ENCODE measurements at places on chromosomes 2 and 18.

- DNase-seq = no peak
Measured at GRCh38 chr2:134021830-134022524, 231.9 kb upstream of the MGAT5 start.

GRCh38 chr2:1541819-1542475 lies 128.7 kb downstream of the TPO start:
- DNase-seq = no peak

GRCh38 chr2:32271063-32271462 lies 6.4 kb upstream of the NLRC4 start:
- no peak for DNase-seq

GRCh38 chr2:168683996-168684395 lies 118.4 kb upstream of the NOSTRIN start:
- DNase-seq = no peak

GRCh38 chr2:141856215-141856919 lies 274.4 kb downstream of the LRP1B start:
- no peak for DNase-seq

DNA sequence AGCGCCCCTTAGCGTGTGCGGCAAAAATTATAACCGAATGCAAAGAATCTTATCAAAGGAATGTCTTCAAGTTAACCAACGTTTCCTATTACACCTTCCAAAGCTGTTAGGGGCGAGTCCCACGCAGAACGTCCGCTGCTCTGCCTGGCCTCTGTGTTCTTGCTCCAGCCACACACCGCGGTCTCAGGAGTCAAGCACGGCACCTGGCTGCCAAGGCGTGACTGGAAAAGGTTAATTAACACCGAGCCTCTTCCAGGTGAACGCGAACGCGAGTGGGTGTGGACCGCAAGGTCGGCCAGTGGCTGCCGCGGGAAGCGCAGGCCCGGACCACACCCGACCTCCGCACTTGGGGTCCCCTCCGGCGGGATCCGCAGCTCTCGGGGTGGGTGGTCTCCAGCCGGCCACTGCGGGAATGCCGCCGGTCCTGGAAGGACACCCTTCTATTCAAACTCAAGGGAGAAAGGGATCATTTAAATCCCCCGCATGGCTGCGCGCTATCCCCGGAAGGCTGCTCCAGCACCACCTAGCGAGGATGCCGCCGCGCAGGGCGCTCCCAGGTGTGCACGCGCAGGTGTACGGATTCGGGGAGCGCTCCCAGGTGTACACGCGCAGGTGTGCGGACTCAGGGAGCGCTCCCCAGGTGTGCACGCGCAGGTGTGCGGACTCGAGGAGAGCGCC lies 830 bp downstream of the CYB5A start:
- peak; percentile 10 for DNase-seq

- no peak for DNase-seq
Measured at GRCh38 chr2:12776521-12776961, 59.8 kb downstream of the TRIB2 start.

DNA sequence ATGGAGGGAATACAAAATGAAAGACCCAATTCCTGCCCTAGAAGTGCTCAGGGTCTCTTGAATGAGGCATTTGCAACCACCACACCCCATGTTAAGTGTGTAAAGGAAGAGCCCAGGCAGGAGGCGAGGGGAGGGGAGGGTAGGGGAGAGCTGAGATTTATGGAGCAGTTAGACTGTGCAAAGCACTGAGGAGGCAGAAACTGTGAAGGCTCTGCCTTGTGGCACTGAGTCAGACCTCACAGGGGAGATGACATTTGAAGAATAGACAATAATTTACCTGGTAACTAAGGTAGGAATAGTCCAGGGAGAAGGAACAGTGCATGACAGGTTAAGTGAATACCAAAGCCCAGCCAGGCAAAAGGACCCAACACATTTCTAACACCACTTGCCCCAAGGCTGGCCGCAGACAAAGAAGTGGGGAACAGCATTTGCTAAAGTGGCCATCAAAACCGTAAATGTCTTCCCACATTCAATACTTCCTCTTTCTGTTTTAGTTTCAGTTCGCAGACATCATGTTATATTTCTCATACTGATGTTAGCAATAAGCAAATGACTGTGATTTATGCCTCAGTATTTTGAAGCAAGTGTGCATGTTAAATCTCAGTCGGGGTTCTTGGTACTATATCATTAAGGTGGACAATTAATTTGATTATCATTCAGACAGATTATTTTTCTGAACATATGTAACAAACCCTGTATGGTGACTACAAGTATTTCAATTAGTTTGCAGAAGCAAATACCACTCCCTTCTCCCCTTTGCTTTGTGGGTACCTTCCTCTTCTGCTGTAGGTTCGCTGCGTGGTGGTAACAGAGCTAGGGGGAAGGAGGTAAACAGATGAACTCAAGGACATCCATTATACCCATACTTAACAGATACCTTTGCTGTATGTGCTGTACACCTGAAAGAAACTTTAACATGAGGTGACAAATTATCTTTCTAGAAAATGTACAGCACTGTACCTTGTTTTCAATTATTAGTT lies 27.5 kb downstream of the CDH20 start:
- no peak for DNase-seq

DNA sequence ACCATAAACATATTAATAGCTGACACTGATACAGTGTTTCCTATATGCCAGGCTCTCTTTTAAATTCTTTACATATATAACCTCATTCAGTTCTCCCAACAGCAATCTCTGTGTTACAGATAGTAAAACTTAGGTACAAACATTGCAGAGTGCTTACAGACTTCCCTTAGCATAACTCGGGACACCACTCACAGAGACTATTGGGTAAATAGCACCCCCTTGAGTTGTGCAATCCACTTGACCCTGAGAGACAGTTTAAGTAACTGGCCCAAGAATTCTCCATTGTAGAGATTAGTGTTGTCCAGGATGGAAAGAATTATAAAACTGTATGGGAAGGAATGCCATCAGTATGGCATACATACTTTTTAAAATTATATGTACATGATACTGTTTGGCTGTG lies 110.1 kb downstream of the POLE4 start:
- DNase-seq = no peak

DNA sequence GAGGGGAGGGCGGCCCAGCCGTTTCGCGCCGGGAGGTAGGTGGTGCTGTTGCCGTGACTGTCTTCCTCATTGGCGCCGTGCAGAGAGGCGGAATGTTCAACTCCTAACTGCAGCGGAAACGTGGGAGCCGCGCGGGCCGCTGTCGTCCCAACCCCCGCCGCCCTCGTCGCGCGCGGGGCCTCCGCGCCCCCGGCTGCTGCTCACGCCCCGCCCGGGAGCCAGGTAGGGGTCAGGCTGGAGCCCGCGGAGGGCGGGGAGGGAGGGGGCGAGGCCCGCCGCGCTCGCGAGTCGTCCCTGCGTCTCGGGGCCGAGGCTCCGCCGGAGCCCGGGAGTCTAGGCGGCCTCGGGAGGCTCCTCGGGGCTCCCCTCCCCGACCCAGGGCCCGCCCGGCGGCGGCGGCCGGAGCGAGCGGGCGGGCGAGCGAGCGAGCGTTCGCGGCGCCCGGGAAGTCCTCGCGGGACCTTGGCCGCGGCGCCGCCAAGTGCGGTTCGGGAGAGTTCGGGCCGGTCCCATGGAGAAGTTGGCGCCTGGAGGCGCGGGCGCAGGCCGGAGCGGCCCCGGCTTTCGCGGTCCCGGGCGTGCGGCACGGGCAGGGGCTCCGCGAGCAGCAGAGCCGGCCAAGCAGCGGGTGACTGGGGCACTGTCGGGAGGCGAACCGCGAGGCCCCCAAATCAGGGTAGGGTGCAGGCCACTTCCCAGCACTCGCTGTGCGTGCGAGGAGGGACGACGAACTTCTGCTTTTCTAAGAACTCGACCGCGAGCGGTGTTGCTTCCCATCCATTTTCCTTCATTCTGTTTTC lies at the start of gene MAP3K20:
Gene MAP3K20 (plus strand): TSS at position 66 of the 800 bp plus-strand sequence. CDS start 15,186 bp downstream, outside the sequence.
- DNase-seq = peak; percentile 41

- no peak for DNase-seq
Measured at GRCh38 chr2:113791697-113792590, 35.5 kb upstream of the SLC35F5 start.

- DNase-seq = no peak
Measured at GRCh38 chr2:8752385-8752784, 70.5 kb downstream of the ID2 start.

GRCh38 chr2:204860274-204860673 lies 315.0 kb downstream of the PARD3B start:
- no peak for DNase-seq

GRCh38 chr2:41873102-41874031 lies 174.5 kb upstream of the PKDCC start:
- DNase-seq = no peak

- DNase-seq = no peak
Measured at GRCh38 chr2:202311823-202312388, 46.3 kb downstream of the NOP58 start.

- no peak for DNase-seq
Measured at GRCh38 chr2:187547353-187547979, 6.8 kb downstream of the TFPI start.

GRCh38 chr2:191878548-191879279 lies 31.8 kb upstream of the CAVIN2 start:
- DNase-seq = no peak

GRCh38 chr2:228556717-228557116 lies 375.2 kb upstream of the SPHKAP start:
- no peak for DNase-seq

DNA sequence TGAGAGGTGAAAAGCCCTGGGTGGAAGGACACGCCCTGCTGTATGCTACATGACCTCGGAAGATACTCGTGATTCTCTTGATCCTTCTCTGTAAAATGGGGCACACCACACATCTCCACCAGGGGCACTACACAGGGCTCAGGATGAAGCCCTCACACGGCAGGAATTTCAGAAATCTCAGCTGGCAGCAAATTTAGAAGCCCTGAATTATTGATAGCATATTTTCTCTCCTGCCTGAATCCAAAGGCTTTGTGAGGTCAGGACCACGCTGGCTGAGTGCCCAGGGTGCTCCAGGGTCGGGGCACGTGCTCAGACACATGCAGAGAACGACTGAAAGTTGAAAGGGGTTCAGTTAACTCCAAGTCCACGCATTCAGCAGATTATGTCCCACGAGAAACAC lies 42.1 kb upstream of the GALR1 start:
- peak; percentile 48 for DNase-seq

DNA sequence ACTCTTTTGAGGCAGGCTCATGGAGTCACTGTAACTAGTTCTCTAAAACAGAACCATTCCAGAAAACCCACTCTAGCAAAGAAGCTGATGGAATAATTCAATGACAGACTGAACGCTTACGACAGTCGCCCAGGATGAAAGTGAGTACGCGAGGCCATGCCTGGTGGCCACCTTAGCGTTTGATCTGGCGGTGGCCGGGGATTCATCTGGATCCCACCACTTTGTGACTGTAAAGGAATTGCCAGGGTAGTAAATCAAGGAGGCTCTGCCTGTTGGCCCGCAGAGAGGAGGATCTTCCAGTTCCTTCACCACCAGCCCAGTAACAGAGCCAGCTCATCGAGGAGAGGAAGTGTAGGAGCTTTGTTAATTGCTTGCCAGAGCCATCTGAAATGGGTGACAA lies 34.6 kb downstream of the GREB1 start:
- DNase-seq = no peak

GRCh38 chr2:121064186-121064585 lies 220.8 kb downstream of the TFCP2L1 start:
- no peak for DNase-seq

GRCh38 chr2:22942441-22942840 lies 442.5 kb upstream of the KLHL29 start:
- no peak for DNase-seq

GRCh38 chr18:9333441-9334328 lies 888 bp upstream of the TWSG1 start:
- peak; percentile 7 for DNase-seq

DNA sequence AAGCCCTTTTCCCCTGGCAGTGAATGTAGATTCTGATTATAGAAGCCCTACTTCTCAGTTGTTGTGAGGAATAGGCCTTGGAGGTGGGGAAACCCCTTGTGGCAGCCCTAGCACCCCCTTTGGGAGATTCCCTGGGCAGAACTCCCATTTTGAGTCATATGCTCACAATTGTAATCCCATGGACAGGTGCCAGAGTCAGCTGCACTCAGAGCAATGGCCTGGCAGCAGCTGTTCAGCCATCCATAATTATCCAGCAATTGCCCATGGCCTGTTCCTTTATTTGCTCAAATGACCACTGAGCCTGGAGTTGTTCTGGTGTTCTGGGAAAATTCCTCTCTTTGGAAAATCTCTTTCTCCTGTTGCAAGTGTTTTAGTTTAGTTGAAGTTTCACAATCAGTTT lies 71.7 kb downstream of the PTRHD1 start:
- DNase-seq = no peak

DNA sequence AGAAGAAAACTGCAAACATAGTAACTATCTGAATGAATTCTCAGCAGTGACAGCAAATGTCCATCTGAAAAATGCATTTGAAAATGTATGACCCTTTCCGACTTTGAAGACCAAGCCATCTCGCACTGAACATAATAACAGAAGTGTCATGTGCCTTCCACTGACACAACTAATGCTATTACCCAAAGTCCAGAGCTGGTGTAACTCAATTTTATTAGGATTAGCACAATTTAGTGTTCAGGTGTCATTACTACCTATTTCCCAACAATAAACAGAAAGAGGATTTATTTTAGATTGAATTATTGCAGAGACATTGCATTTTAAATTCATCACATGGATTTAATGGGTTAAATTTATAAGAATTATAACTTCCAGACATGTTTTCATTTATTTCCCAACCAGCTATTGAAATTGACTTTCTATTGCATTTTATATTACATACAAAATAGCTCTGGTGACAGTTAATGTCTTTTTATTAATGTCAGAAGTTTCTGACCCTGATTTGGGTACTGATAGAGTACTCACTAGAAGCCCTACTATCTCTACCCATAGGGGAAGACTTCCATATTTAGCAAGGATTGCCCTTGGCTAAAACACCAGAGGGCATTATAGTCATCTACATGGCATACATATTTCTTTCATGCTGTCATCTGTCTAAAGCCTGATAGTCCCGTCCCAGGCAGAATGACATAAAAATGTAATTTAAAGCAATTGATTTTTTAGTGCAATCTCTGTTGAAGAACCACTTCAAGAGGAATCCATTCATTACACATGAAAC lies 7.0 kb upstream of the STK39 start:
- DNase-seq = no peak

GRCh38 chr2:64858541-64859311 lies 130.5 kb upstream of the SLC1A4 start:
- no peak for DNase-seq

- no peak for DNase-seq
Measured at GRCh38 chr2:3238951-3239841, 138.4 kb downstream of the EIPR1 start.

- peak; percentile 48 for DNase-seq
Measured at GRCh38 chr2:206084870-206085741, 868 bp downstream of the INO80D start.

DNA sequence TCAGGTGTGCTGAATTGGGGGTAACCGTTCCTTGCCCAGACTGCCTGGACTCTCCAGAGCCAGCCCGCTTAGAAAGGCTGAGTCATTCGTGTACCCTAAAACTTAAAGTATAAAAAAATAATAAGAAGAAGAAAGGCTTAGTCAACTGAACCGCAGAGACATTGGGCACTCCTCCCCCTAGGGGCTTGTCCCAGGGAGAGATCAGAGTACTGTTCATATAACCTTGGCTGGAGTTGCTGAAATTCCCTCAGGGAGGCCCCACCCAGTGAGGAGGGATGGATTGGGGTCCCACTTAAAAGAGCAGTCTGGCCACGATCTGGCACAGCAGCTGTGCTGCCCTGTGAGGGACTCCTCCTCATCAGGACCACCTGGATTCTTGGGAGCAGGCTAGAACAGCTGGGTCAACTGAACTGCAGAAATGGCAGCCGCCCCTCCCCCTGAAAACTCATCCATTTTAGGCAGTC lies 37.2 kb downstream of the ANKRD12 start:
- DNase-seq = no peak

GRCh38 chr18:76349067-76349715 lies 145.9 kb downstream of the ZNF516 start:
- peak; percentile 57 for DNase-seq
